Femur (tissue), 1 donor: ENCODE measurements at places on chromosomes 6 and 20.
A peak's percentile ranks its signal among the peaks of the same experiment; 100 is the strongest.

GRCh38 chr6:158047127-158047518 is 65.5 kb downstream of the SYNJ2 start:
- no peak for DNase-seq

DNA sequence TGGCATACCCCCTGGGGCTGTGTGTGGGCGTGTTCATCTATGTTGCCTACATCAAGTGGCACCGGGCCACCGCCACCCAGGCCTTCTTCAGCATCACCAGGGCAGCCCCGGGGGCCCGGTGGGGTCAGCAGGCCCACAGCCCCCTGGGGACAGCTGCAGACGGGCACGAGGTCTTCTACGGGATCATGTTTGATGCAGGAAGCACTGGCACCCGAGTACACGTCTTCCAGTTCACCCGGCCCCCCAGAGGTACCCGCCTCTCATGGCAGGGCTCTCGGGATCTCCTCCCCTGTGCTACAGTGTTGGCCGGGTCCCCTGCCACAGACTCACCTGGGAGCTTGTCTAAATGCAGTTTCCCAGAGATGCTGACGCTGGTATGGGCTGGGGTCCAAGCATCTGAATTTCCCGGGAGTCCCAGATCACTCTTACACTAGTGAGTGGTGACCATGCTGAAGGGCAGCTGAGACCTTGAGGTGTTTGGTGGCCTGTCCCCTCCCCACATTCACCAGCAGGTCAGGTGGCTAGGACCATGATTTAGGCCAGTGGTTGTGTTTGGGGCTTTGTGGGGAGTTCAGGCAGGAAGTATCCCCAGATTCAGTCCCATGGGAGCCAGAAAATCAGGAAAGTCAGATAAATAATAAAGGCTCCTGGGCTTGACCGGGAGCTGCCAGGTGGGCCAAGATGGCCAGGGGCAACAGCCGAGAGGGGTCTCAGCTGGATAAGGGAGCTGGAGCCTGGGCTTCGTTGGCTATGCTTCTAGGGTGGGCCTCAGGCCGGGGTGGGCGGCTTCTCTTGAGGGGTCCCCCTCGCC is 11.8 kb downstream of the ENTPD6 start:
- no peak for DNase-seq

DNA sequence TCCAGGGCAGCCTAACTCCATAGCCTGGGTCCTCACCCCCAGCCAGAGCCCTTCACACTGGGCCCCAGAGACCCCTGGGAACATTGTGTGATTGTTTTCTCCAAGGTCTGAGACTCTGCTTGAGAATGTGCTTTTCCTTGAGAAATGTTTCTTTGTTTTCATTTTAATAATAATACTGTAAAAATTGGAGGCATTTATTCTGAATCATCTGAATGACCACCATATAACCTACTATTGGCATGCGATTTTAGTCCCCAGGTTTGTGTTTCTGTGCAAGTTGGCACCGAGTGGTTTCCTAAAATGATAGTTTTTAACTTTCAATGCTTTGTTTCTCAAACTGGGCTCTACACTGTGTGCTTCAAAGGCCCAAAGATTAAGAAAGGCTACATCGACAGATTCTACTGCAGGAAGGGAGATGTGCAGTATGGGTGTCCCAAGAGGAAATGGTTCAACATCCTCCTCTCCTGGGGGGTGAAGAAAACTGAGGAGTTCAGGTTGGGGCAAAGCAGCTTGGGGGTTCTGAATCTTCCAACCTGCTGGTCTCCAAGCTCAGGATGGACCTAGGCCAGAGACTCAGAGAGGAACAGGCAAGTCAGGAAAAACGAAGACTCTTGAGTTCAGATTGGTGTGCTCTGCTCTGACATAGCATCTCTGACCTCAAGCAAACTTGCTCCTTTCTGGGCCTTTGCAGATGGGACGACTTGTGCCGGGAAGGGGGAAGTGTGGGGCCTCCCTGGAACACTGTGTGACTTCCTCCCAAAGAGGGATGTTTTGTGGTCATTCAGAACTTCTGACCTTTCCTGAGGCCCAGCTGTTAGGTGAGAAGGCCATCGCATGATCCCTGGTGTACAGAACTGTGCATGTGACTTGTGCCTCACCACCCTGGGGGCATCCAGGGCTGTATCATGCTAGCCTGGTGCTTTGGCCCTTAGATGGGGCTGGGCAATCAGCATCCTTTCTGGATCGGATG is 31.0 kb downstream of the DAAM2 start:
- peak; percentile 45 for DNase-seq

DNA sequence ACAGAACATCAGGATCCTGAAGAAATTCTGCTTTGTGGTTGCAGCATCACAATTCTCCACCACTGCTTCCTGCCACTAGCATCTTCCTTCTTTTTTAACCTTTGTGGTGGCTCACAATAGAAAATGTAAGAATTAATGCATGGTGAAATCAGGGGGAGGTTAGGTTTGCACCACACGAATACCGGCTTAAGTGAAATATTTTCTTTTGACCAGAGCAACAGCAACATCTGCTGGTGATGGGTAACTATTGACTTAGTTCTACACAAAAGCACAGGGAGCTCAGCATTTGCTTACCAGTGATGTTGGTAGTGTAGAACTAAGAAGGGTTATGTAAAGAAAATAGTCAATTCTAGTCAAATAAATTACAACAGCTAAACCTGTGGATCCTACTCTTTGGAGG is 280.5 kb downstream of the SYNE1 start:
- DNase-seq: no peak

DNA sequence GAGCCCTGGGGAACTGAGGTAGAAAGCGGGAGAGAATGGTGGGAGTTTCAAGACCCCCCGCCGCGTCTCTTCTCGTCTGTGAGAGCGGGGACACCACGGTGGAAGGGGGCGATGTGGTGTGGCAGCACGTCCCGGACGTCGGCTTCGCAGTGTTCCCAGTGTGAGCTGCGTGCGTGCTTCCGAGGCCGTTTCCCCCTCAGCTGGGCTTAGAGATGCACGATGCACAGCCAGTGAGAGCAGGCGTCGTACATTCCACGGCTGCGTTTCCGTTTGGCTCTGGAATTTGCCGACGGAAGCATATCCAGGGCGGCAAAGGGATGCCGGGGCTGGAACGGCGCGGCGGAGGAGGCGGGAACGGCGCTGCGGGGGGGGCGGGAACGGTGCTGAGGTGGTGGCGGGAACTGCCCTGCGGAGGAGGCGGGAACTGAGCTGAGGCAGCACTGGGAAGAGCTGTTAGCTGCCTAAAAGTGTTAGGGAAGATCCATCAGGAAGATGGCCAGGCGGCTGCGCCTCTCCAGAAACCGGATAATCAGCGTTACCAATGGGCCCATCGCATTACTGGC is 37.7 kb downstream of the KIF25 start:
- DNase-seq: peak; percentile 82

DNA sequence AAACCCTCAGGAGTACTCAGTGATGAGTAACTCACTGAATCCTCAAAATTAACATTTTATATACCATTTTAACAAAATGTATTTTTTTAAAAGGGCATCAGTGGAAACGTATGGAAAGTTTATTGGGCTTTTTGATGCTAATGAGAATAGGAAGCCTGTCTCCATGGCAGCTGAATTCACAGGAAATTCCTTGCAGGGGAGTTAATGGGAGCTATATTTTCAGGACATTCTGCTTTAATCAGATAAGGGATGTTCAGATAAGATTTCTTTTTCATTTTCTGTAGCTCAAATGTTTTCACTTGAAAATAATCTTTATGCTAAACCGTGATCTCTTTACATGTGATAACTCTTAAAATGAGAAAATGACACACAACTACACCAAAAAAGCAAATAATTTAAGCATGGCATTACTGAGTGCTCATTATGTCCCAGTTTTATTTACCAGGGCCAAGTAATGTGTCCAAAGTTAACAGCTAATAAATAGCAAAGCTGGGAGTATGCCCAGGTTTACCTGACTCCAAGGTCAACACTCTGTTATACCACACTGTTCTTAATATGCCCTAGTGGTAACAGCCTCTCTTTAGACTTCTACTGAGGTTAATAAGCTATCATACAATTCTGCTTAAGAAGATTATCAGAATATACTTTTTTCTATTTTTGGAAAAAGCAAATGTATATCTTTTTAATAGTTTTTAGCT is 348.1 kb downstream of the GRIK2 start:
- no peak for DNase-seq

GRCh38 chr20:61951695-61952533 is 113.8 kb downstream of the TAF4 start:
- DNase-seq: peak; percentile 74

GRCh38 chr6:131040866-131041265 is 22.2 kb downstream of the EPB41L2 start:
- no peak for DNase-seq

GRCh38 chr20:50242863-50243609 is 52.4 kb downstream of the CEBPB start:
- DNase-seq: peak; percentile 75
